ENCODE measurements at places on chromosomes 2 and 18.

DNA sequence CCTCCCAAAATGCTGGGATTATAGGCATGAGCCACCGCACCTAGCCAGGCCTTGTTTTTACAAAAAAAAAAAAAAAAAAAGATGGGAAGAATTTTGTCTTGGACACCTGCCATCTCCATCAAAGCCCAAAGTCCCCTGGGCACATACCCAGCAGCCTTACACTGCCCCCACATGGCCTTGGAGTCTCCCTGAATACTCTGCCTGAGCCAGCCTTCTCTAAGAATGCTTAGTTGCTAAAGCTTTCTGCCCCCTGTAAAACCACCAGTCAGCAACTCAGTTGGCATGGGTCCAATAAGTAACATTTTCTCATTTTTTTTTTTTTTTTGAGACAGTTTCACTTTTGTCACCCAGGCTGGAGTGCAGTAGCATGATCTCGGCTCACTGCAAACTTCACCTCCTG is 40.6 kb downstream of the SPC25 start:
- DNase-seq: no peak

- no peak for DNase-seq
These were observed 250.9 kb downstream of the ICOS start for GRCh38 chr2:204187229-204188083.

DNA sequence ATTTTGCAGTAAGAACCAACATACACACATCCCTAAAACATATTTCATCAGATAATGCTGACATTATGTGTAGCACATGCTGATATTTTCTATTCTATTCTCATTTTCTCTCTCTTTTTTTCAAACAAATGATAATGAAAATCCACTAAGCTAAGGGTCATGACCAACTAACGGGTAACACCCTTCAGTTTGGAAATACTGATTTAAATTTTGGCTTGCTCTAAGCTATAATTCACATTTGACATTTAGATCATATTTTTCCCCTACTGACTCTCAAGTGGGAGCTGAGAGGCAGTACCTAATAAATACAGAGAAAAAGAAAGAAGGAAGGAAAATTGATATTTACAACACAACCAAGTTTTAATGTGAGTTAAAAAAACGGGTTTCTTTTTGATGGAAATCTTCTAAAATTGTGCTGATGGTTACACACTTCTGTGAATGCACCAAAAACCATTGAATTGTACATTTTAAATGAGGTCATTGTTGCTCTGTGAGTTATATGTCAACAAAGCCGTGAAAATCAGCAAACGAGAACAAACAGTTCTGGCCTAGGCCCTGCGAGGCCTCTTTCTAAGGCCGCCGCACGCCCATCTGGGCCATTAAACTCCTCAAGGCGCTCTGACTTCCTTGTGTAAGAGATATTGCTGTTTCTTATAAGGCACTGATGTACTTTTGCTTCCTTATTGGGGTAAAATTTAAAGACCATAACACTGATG is 124.2 kb downstream of the GALR1 start:
- DNase-seq: no peak

DNA sequence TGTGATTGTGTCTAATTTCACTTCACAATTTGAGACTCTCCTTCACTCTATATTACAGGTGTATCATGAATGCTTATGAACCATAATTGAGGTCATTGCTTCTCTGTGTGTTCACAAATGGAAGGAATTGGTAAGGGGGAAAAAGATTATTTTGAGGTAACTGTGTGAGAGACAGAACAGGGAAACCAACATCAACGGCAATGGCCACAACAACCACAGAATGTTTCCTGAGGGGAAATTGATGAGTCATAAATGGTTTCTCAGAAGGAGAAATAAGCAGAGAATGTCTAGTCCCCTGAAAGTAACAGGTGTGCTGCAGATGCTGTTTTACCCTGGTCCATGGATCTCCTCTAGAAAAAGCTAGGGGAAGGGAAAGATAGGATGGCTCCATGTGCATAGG is 361.2 kb upstream of the GALNT5 start:
- no peak for DNase-seq

DNA sequence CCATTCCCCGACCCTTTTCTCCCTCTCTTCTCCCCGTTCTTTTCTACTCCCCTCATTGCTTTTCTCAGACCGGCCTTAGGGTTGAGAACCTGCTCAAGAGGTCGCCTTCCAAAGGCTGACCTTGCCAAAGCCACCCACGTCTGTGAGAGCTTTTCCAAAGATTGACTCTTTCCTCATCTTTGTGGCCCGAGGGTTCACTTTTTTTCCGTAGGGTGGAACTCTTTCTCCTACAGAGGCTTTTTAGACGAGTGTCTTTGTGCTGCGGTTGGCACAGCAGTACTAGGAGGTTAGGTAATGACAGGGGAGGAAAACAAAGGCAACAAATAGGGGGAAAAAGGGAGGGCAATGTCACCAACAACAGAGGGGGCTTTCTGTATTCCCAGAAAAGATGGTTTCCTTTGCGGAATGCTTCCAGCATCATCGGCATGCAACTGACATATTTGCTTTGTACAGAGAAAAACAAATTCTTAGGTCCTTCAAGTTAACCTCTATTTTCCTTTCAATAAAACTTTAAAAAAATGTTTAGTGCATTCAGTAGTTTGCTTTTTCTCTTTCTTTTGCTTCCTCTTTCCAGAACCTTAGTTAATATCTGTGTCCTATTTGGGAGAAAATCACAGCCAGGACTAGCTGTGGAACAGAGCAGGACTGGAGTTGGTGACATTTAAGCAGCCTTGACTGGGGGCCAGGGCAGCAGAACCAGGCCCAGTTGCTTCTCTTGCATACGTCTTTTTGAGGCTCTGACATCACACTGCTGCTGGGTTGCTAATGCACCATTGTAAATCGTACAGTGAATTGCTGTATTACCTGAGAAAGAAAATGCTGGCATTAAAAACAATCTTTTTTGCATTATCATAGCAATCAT is 188.1 kb upstream of the FANCL start:
- no peak for DNase-seq

- peak; percentile 69 for DNase-seq
These were observed 117.6 kb downstream of the FAM124B start for GRCh38 chr2:224284134-224284946.

Data from inflammatory macrophage (primary cell).